Endothelial cell of umbilical vein (primary cell): ENCODE measurements at places on chromosomes 7 and 10.
A peak's percentile ranks its signal among the peaks of the same experiment; 100 is the strongest.

GRCh38 chr7:140526787-140527664 lies 47.7 kb upstream of the MKRN1 start:
- no peak overlapping the region for H3K4me3 ChIP-seq
- H3K36me3 ChIP-seq, result no peaks in the 10 kb centered on the region
- DNase-seq, result no peak
- H3K27me3 ChIP-seq, result no peaks in the 10 kb centered on the region

DNA sequence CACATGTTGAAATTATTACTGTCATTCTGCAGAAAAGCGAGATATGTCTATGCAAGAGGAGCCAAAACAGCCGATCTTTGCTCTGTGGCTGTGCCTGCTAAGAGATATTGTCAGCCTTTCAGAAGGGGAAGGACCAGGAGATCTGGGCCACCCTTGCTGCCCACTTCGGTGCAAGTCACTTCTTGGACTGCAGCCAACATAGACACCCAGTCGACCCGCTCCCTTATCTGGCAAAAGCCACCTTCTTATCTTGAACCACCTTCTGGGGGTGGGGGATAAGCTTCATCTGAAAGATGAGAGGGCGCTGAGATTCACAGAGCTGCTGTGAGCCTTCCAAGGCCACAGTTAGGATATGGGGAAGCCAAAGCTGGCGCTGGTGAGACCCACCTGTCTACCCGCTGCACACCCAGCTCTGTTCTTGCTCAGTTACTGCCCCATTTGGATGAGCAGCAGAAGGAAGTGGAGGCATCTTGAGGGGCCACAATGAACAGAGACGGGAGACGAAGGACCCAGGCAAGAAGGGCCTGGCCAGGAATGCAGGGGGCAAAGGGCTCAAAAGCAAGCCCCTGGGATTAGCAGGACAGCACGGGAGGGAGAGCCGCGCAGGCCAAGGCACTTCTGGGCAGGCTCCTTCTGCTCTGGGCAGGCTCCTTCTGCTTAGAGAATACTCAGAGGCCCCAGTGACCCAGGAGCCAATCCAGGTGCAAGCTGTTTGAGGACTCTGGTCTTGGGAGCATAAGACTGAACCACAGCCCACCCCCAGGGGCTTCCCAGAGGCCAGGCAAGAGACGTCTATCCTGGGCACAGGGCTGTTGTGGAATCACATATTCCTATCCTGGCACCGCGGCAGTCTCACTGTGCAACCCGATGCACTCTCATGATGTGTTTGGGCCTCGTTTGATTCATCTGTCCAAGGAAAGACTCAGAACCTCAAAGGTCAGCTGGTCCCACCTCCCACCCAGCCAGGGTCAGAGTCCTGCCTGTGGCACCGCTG lies 38.4 kb upstream of the NPFFR1 start:
- no peak for DNase-seq
- no peaks in the 10 kb centered on the region for H3K27me3 ChIP-seq
- H3K36me3 ChIP-seq, result no peaks in the 10 kb centered on the region
- no peak overlapping the region for H3K4me3 ChIP-seq

- no peaks in the 10 kb centered on the region for H3K36me3 ChIP-seq
- no peak overlapping the region for H3K4me3 ChIP-seq
- no peak for DNase-seq
Observed at GRCh38 chr10:80581469-80581835, 43.8 kb downstream of the SH2D4B start.

GRCh38 chr10:83343676-83344075 lies 795.6 kb upstream of the GHITM start:
- DNase-seq, result no peak
- no peak overlapping the region for H3K27ac ChIP-seq
- H3K4me3 ChIP-seq, result no peak overlapping the region
- peaks cover 5% of the 10 kb centered on the region for H3K4me1 ChIP-seq
- H3K36me3 ChIP-seq, result no peaks in the 10 kb centered on the region

DNA sequence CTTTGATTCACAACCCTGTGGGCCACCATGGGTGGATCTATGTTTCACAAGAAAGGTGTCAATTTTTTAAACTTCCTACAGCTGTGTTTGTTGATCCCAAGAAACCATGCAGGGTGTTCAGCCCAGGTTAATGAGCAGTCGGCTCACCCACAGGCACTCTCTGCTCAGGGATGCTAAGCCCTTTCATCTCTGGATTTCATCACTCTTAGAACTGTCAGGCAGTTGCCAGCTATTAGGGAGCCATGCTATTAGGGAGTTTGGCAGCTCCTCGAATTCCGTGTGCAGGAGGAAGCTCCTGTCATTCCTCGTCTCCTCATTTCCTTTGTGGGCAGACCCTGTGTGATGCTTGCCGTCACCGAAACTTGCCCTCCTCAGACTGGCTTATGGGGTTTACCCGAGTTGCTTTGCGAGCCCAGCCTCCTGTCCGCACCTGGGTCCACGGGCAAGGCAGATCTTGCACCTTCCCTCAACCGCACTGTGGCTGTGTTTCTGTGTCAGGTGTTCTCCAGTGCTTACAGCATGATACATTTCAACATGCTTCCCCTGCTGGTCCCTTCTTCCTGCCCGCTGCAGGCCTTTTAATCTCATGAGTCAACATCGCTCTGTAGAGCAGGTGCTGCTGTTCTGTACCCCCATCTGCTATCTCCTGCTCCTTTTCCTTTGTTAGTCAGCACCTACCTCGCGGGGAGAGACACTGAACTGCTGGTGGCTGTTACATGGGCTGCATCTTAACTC lies 509.8 kb downstream of the SUGCT start:
- H3K27me3 ChIP-seq, result no peaks in the 10 kb centered on the region
- H3K4me3 ChIP-seq, result no peak overlapping the region
- H3K27ac ChIP-seq, result no peak overlapping the region
- no peaks in the 10 kb centered on the region for H3K4me1 ChIP-seq

DNA sequence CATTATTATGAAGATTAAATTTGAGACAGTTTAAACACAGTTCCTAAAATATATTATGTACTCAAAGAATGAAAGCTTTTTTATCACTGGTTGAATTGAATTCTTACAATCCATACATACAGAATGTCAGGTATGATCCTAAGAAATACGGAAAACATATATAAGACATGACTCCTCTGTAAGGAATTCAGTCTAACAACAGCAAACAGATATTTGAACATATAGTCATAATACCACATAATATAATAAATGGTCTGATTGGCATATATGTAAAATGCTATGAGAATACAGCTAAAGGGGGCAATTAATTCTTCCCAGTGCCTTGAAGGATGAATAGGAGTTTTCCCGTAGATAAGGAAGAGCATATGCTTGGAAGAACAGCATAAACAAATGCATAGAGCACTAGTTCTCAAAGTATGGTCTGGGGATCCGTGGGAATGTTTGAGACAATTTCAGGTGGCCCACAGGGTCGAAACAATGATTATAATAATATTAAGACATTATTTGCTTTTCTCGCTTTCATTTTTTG lies 10.6 kb upstream of the ARID5B start:
- H3K4me3 ChIP-seq, result no peak overlapping the region
- H3K36me3 ChIP-seq, result no peaks in the 10 kb centered on the region
- no peak for DNase-seq
- H3K4me1 ChIP-seq, result no peaks in the 10 kb centered on the region
- no peak overlapping the region for H3K27ac ChIP-seq

DNA sequence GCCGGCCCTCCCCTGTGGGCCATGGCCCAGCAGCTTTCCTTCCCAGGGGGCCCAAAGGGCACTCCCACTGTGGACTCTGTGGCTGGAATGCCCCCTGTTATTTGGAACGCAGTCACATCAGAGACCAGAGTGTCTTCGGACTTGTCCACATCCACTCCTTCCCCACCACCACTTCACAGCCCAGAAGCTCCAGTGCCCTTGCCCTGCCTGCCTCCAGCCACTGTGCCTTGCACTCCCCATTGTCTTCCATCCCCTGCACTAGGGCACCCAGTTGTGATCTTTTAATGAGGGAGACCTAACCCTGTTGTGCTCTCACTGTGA lies 19.4 kb downstream of the INSIG1 start:
- peaks cover 2% of the 10 kb centered on the region for H3K27me3 ChIP-seq
- no peak overlapping the region for H3K4me3 ChIP-seq
- no peaks in the 10 kb centered on the region for H3K36me3 ChIP-seq
- no peak overlapping the region for H3K27ac ChIP-seq
- DNase-seq, result no peak

GRCh38 chr10:34489973-34490745 lies 324.9 kb downstream of the PARD3 start:
- H3K36me3 ChIP-seq, result no peaks in the 10 kb centered on the region
- no peaks in the 10 kb centered on the region for H3K4me1 ChIP-seq
- no peak for DNase-seq
- no peak overlapping the region for H3K27ac ChIP-seq
- H3K27me3 ChIP-seq, result no peaks in the 10 kb centered on the region
- H3K4me3 ChIP-seq, result no peak overlapping the region

GRCh38 chr7:97480772-97481390 lies 251.0 kb upstream of the TAC1 start:
- no peaks in the 10 kb centered on the region for H3K4me1 ChIP-seq
- H3K36me3 ChIP-seq, result no peaks in the 10 kb centered on the region
- H3K27me3 ChIP-seq, result no peaks in the 10 kb centered on the region
- no peak overlapping the region for H3K27ac ChIP-seq

DNA sequence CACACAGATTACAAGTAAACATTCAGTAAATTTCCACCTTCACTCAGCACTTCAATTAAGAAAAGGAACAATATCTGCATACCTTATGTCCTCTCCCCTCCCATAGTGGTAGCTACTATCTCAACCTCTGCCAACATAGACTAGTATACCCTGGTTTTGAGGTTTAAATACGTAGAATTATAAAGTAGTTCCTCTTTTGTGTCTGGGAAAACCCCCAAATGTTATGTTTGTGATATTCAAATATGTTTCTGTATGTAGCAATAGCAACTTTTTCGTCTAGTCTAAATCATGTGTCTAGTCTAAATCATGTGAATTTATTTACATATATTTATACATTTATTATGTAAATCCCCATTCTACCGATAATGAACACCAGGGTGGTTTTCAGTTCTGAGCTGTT lies 13.2 kb upstream of the CAMK2B start:
- H3K36me3 ChIP-seq, result no peaks in the 10 kb centered on the region
- H3K4me1 ChIP-seq, result no peaks in the 10 kb centered on the region
- peaks cover 8% of the 10 kb centered on the region for H3K27me3 ChIP-seq
- no peak overlapping the region for H3K27ac ChIP-seq
- DNase-seq, result no peak

- peaks cover 6% of the 10 kb centered on the region for H3K36me3 ChIP-seq
- H3K27ac ChIP-seq, result no peak overlapping the region
- no peak for DNase-seq
Observed at GRCh38 chr7:130947792-130948580, 214.0 kb upstream of the KLF14 start.

DNA sequence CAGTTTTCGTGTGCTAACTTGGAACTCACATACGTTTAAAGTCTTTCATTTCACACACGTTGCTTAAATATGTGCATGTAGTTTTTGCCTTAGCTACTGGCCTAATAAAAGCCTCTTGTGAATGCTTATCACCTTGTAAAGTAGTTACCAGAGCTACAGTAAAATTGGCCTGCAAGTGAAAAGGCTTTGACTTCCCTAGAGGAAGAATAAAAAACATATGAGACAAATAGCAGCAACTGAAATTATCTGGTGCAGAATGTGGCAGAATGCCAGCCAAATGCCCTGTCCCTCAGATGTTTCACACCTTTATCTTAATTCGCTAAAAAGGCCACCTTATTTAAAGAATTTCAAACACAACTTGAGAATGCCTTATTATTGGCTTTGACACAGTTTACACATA lies 28.1 kb upstream of the RPA3 start:
- H3K27ac ChIP-seq, result no peak overlapping the region
- DNase-seq, result no peak
- no peaks in the 10 kb centered on the region for H3K36me3 ChIP-seq
- H3K27me3 ChIP-seq, result no peaks in the 10 kb centered on the region
- no peaks in the 10 kb centered on the region for H3K4me1 ChIP-seq

- no peaks in the 10 kb centered on the region for H3K36me3 ChIP-seq
- peaks cover 1% of the 10 kb centered on the region for H3K27me3 ChIP-seq
- DNase-seq, result no peak
- H3K4me3 ChIP-seq, result no peak overlapping the region
- H3K4me1 ChIP-seq, result no peaks in the 10 kb centered on the region
Observed at GRCh38 chr10:22042557-22043326, 39.2 kb upstream of the DNAJC1 start.

- H3K27ac ChIP-seq, result no peak overlapping the region
- DNase-seq, result no peak
Observed at GRCh38 chr7:119127706-119128105, 903.2 kb downstream of the ANKRD7 start.

DNA sequence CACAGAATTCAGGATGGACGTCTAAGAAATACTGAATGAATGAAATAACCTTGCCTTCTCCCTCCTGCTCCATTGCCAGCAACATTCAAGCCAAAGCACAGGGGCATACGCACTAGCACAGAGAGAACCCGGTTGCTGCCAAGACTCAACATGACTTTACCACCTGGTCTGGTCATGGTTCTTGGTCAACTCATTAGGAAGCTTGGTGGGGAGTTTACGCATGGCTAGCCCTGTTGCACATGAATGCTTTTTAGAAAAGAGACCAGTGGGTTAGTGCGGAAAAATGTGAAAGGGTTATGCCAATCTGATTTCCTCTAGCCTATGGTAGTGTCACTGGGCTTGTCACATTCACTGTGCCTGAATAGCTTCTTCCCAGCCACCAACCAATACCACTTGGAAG lies 187.6 kb upstream of the NEBL start:
- H3K36me3 ChIP-seq, result no peaks in the 10 kb centered on the region
- no peak overlapping the region for H3K27ac ChIP-seq
- peaks cover 4% of the 10 kb centered on the region for H3K27me3 ChIP-seq

DNA sequence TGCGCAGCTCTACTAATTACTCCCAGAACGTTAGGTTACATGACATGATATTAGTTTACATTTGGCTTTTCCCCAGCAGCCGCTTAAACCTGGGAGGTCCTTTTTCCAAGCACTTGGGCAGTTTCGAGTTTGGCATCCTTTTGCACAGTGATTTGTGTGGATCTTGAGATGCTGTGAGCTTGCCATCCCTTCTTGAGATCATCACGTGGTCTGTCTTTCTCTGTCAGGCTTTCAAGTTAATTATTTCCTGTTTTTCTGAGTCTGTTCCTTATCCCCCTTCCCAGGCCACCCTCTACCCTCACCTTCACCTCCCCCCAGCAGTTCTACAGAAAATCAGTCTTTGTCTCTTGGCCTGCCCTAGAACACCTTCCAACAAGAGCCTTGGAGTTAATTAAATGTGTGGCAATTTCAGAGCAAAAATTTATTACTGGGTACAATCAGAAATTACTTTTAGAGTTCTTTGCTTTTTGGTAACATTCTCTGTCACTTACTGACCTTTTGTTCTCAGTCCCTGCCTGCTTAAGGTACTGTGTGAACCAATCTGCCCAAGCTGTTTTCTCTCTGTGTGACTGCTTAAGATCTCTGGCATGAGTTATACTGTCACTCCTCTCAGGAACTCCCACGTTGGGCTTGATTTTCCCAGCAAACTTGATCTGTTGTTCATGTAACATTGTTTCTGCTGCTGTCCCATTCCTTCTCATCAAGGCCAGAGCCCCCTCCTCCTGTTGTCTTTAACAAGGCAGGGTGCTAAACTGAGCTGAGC lies 3.1 kb upstream of the SLF2 start:
- no peaks in the 10 kb centered on the region for H3K36me3 ChIP-seq
- H3K4me3 ChIP-seq, result no peak overlapping the region
- H3K4me1 ChIP-seq, result peaks cover 27% of the 10 kb centered on the region
- DNase-seq, result peak; percentile 40
